Activated CD4-positive, alpha-beta T cell treated with anti-CD3 and anti-CD28 coated beads, Interleukin-10, Interleukin-2, amounts not matched to agents 100 ng/mL and 50 ng/mL, durations not matched to agents 16 hours and 8 hours (primary cell): ENCODE measurements at places on chromosomes 11 and 22.

DNA sequence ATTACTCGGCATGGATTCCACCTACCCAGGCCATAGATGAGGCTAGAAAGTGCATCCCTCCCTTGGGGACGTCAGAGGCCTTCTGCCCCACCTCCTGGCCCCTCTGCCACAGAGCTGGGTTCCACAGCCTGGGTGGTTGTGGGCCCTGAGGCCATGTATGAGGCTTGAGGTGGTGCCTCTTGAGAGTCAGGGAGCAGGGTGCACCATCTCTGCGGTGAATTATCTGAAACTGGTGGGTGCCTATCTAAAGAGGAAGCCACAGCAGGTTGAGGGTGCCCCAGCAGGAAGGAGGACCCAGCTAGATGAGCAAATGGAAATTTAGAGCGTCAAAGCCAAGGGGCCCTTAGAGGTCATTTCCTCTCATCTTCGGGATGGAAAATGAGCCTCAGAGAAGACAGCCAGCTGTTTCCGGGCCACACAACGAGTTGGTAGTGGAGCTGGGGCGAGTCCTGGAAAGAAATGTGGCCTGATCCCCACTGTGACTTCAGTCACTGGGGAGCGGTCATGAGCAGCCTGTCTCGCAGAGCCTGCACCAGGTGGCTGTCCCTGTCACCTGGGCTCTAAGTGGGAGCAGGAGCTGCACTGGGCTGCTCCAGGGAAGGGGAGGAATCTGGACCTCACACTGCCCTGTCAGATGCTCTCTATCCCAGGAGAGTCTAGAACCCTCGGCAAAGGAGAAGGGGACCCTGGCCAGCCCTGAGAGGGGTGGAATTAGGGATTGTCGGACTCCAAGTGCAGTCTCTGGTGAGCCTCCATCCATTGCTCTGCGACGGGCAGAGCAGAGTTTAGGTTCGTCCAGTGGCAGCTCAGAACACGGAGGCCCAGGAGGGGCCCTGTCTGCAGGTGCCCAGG is 7.3 kb downstream of the ADORA2A start:
- DNase-seq = peak; percentile 90

DNA sequence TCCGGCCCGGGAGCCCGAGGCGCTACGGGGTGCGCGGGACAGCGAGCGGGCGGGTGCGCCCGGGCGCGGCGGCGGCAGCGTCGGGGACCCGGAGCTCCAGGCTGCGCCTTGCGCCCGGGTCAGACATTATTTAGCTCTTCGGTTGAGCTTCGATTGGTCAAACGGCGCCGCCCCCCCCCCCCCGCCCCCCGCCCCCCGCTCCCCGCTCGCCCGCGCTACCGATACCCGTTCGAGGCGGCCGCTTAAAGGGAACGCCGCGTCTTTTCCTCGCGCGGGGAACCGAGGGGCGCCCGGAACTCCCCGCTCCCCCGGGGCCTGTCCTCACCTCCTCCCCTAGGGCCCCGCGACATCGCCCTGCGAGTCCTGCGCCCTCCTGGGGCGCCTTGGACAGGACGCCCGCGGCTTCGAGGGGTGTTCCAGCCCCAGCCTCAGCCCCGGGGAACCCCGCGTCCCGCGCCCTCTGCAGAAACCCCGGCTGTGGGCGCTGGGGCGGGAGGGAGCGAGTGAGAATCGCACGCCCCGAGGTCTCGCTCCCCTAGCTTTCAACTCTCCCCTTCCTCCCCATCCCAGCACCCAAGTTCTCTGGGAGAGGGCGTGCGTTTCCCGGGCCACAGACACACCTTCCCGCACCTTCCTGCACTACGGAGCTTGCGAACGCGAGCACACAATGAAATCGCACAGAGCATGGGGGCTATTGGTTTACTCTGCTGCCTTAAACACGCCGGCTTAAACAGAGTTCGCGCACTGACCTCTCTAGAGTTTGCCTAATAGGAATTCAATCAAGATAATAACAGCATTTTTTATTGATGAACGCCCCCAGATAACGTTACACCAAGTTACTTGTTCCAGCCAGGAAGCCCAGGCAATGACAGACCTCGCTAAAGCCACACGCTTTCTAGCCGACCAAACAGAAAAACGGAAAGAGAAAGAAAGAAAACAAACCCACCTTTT is at the start of gene BDNF:
Gene BDNF (minus strand): TSS at position 105 of the 951 bp plus-strand sequence. CDS start 41,891 bp downstream, outside the sequence.
- no peak for DNase-seq

DNA sequence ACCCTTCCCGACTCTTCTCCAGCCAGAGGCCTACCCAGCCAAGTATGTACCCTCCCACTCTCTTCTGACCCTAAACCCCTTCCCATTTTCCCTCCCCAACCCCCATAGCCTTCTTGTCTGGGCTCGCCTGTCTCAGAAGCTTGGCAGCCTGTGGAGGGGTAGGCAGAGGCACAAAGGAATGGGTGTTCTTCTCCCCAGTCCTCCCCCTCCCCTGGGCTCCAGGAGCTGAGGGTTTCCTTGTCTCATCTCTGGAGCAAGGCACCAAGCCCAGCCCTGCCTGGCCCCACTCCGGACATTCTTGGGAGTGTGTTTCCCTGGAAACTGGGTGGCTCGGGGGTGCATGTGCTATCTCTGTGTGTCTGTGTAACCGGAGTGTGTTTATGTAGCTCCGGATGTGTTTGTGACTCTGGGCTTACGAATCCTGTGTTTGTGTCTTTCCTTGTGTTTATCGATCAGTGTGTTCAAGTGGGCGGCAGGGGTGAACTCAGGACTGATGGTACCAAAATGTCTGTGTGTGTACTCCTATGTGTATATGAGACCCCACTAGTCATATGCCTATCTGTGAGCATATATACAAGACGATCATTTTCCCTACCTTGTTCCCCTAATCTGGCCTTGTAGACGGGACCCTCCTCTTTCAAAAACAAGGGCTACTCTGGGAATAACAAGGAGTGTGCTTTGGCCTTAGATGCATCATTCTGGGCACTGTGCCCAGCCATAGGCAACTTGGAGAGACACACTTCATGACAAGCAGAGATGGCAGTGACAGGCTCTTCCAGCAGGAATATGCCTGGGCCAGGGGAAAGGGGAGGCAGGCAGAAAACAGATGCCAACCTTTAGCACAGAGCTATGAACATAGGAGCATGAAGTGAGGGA is 10.9 kb downstream of the PHLDB1 start:
- no peak for DNase-seq

DNA sequence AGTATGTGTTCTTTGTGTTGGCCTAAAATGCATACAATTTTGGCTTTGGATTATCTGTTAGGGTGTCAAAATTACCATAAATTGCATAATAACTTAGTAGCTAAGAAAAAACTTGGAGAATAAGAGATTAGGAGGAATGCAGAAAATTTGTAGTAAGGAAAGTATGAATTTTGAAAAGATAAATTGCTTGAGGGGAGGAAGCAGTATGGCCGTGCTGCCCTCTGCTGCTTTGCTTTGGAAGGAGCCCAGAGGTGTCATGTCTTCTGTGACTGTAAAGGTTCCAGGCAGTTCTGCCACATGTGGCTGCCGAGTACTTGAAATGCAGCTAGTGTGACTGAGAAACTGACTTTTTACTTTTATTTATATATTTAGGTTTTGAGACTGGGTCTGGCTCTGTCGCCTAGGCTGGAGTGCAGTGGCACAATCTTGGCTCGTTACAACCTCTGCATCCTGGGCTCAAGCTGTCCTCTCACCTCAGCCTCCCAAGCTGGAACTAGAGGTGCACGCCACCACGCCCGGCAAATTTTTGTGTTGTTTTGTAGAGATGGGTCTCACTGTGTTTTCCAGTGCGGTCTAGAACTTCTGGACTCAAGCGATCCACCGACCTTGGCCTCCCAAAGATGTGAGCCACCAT is 1.8 kb downstream of the ADSL start:
- DNase-seq = peak; percentile 75

- DNase-seq = no peak
Observed at GRCh38 chr11:14411818-14412217, 52.8 kb upstream of the RRAS2 start.

DNA sequence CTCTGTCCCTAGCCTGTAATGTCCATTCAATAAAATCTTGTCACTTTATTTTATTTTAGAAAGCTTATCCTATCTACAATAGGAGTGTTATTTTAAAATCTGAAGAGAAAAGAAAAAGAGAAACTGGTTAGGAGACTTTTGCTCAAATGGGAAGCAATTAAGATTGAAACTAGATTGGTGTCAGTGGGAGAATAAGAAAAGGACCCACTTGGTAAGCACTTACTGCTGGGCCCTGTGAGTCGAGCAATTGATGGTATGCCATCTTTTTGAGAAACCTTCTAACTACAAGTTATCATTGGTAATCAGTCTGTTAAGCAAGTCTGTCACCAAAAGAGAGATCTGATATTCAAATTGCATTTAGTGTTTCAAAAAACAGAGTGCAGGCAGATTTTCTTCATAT is 258.4 kb downstream of the GRM5 start:
- no peak for DNase-seq

DNA sequence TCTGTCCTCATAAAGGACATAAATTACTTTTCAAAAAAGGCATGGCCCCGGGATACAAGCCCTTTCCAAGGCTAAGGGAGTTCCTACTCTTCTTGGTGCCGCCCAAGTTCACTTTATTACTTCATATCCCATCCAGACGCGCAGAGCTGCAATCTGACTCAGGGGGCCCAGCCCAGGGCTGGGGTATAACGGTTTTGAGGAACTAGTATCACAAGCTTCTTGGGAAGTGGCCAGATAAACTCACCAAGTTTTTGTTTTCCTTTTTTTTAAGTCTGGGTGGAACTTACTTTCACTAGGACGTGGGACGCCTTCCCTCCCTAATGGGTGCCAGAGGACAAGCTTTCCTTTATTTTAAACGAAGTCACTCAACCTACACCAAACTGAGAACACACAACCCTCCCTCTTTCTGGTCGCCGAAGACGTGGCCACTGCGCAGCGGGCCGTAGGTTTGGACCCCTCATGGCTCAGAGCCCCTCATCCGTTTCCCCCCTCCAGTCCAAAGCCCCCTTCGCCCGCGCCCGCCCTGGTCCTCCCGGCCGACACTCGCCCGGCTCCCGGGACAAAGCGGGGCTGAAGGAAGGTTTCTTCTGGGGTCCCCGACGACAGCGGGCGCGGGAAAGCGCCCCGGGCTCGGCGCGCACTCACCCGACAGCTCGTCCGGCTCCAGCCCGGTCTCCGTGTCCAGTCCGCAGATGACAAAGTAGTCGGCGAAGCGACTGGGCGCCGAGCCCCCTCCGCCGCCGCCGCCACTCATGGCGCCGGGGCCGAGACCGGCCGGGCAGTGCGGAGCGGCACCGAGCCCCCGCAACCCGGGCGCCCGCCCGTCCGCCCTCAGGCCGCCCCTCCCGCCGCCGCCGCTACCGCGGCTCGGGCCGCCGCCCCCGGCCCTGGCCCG is 587 bp downstream of the DENND5A start:
- DNase-seq = peak; percentile 58

GRCh38 chr11:26599425-26599824 is 27.4 kb upstream of the MUC15 start:
- DNase-seq = no peak

- DNase-seq = no peak
Observed at GRCh38 chr11:111077530-111078322, 167.8 kb upstream of the POU2AF2 start.

DNA sequence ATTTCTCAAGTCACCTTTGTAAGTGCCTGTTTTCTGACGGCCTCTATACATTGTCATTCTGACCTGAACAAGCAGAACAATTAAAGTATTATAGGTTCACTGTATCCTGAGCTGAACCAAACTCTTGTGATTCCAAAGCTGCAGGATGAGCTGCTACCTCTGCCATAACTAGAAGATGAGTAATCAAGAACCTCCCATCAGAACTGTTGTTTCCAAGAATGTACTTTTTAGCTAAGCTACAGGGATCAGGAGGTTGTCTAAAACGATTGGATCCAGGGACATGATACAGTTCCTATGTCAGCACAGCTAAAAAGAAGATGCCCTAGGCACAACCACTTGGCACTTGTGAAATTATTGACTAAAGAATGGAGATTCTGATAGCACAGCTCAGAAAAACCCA is 288.4 kb upstream of the CCDC90B start:
- DNase-seq = no peak

- no peak for DNase-seq
Observed at GRCh38 chr22:27772081-27772983, 29.2 kb downstream of the MN1 start.

GRCh38 chr11:10805741-10806140 is 3.0 kb downstream of the EIF4G2 start:
- DNase-seq = peak; percentile 28

- DNase-seq = no peak
Observed at GRCh38 chr11:88292171-88292843, 45.2 kb downstream of the CTSC start.

DNA sequence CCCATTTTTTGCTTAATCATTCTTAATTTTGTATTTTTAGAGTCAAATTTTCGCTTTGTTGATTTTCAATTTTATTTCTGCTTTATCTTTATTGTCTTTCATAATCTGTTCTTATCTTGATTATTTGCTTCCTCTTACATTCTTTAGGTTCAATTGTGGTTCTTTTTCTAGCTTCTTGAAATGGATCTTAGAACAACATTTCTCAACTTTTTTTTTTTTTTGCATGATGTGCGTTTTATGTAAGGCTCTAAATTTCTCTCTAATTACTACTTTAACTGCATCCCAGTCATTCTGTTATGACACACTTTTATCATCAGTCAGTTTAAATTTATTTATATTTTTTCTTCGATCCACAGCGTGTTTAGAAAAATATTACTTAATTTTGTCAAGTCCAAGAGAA is 65.2 kb upstream of the PARVA start:
- DNase-seq = no peak

GRCh38 chr11:64083398-64084080 is 47.8 kb downstream of the FLRT1 start:
- DNase-seq = no peak

GRCh38 chr11:41988951-41989572 is 529.6 kb upstream of the LRRC4C start:
- no peak for DNase-seq

GRCh38 chr11:128509621-128510389 is 77.6 kb downstream of the ETS1 start:
- DNase-seq = no peak

GRCh38 chr11:17718015-17718414 is 1.4 kb upstream of the MYOD1 start:
- DNase-seq = no peak

GRCh38 chr11:102047305-102047924 is at the start of gene CFAP300:
Gene CFAP300 (plus strand): TSS chr11:102047437. CDS start chr11:102047471, 34 bp downstream.
- DNase-seq = peak; percentile 71

GRCh38 chr11:48052183-48053044 is 72.1 kb downstream of the PTPRJ start:
- no peak for DNase-seq

GRCh38 chr22:42202048-42202447 is 68.4 kb downstream of the TCF20 start:
- peak; percentile 52 for DNase-seq

GRCh38 chr11:18384157-18384641 is 10.2 kb upstream of the LDHA start:
- no peak for DNase-seq

DNA sequence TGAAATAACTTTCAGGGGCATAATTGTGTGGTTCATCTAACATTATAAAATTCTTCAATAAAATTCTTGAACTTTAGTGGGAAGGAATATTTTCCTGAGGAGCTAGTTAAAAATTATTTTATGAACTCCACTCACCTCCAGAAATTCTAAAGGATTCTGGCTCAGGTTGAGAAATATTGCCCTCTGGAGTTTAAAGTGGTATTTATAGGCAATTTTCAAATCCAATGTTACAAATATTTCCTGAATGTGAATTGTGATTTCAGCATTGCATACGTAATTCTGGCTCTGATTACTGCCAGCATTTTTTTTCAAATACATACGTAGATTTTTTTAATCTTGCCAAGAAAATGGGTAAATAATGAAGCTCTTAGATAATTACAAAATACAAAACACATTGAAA is 598.2 kb upstream of the ANO3 start:
- DNase-seq = no peak

GRCh38 chr22:20455709-20456063 is 18.1 kb upstream of the SCARF2 start:
- DNase-seq = no peak
